Activated T-helper 1 cell treated with anti-CD3 and anti-CD28 coated beads, Interleukin-12 subunit alpha, Interleukin-12 subunit beta, Interleukin-2, Interleukin-4 antibody, amounts not matched to agents 30 ng/mL and 10 ng/mL and 1 ng/mL, durations not matched to agents 14 hours and 24 hours and 36 hours (primary cell): ENCODE measurements at places on chromosomes 2 and 18. TPM values are rescaled to one million over a fixed set of nuclear protein-coding genes. Genes with fewer than 3 reads are reported as not detected.

Gene LTBP1
- total RNA-seq, result 0.12 and 0.26 TPM in 2 replicates

Gene ATOH8
- total RNA-seq, result 0.29 and 0.47 TPM in 2 replicates

Gene EGR4
- total RNA-seq, result 1.9 TPM in 2 replicates

Gene LAMA1
- total RNA-seq, result not detected in 2 replicates

Gene SERTAD2
- 27.3 and 28.5 TPM in 2 replicates for total RNA-seq

Gene TEKT4
- 0.27 and 0.29 TPM in 2 replicates for total RNA-seq

Gene FOSL2
- total RNA-seq, result 54.9 and 55.0 TPM in 2 replicates

Gene CFLAR
- total RNA-seq, result 457 and 480 TPM in 2 replicates

Gene SETBP1
- 36.2 and 42.0 TPM in 2 replicates for total RNA-seq

Gene PAPOLG
- total RNA-seq, result 17.2 and 22.2 TPM in 2 replicates

Gene FBXO36
- 0.31 and 0.42 TPM in 2 replicates for total RNA-seq

Gene COL3A1
- 0.13 TPM in 1 of 2 replicates, not detected in the other for total RNA-seq

Gene SAG
- total RNA-seq, result 0.08 and 0.32 TPM in 2 replicates

Gene SOX11
- not detected in 2 replicates for total RNA-seq
